ENCODE measurements at places on chromosomes 7 and 10.

- DNase-seq = peak; percentile 55
Measured at GRCh38 chr7:137151041-137151689, 192.4 kb downstream of the PTN start.

DNA sequence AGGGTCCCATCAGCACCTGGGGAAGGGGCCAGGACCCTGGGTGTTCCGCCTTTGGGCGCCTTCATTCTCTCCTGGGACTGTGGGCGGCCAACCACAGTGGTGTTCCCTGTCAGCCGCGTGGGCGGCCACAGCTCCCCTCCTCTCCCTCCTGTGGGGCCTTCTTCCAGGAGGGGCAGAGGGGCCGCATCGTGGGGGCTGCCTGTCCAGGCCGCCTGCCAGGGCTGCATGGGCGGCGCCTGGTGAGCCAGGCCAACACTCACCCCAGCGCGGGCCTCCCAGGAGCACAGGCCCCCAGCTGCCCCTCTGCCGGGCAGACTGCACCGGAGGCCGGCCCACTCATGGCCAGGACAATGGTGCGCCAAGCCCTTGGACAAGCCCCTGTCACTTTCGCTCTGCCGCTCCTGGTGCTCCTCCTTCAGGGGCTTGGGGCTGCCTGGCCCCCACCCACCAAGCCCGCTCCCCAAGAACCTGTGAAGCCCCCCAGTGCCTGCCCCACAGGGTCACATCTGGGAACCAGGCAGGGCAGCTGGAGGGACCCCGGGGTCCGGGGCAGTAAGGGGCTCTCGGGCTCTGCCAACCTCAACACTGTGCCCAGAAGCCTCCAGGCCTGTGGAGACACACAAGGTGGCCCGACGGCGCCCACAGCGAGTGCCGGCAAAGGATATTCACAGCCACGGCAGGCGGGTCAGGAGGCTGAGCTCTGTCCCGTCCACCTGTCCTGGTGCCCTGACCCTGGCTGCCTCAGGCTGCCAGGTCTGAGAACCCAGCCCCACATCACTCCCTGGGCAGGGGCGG, 42.8 kb downstream of the AP5Z1 start:
- no peak for DNase-seq

GRCh38 chr10:23478570-23478969, 39.7 kb downstream of the OTUD1 start:
- DNase-seq = no peak

DNA sequence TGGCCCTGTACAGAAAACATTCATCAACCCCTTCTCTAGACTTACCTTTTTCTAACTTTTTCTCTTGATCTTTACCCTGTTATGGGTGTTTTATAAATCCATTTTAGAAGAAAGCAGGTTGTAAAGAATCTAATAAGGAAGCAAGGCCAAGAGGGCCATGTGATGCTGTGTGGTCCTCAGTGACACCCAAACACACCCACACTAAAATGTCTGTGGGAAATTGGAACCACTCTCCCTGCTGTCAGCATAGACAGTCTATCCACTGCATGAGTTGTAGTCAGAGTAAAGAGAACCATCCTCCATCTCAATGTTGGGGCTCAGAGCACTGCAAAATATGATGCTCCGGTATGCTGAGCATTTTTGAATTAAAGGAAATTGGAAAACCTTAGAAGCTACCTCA, 235.5 kb downstream of the SKIDA1 start:
- DNase-seq = no peak

DNA sequence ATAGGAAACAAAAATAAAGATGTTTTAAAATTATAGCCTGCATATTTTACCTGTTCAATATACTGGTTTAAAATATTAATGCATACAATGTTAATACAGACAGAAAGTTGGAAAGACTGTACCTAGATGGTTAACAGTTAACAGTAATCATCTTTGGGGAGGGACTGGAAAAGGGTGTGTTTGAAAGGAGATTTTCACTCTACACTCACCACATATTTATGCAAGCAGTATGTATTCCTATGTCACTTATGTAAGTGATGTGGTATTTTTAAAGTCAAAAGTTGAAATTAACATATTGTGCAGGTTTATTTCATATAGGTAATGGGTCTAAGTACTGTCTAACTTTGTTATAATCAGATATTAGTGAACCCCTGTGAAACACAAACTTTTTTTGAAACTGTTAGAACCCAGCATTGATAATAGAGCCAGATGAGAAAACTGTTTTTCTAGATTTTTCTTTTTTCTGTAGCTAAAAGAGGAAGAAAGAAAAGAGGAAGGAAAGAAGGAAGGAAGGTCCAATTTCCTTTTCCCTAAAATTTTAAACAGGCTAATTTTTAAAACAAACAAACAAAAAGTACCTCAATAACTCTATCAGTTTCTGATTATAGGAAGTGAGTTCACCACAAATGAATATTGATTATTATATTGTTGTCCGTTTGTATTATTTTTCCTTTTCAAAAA, 9.0 kb upstream of the STARD3NL start:
- no peak for DNase-seq

DNA sequence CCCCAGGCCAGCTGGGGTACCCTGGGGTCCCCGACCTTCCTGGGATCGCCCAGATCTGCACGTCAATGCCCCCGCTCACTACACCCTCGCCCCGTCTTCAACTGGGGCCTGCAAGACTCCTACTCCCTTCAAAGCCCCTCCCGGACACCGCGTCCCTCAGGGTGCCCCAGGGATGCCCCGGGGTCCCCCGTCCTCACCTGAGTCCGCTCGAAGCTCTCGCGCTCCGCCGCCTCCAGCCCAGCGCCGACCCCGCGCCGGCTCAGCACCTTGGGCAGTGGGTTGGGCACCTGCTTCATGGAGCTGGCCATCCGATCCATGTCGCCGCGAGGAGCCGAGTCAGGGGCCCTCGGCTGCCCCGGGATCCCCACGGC, at the start of gene HIP1:
Gene HIP1 (minus strand): TSS at position 338 of the 371 bp plus-strand sequence. CDS start 21 bp downstream, at position 317.
- DNase-seq = no peak

GRCh38 chr10:29865700-29866355, 193.6 kb downstream of the JCAD start:
- no peak for DNase-seq

DNA sequence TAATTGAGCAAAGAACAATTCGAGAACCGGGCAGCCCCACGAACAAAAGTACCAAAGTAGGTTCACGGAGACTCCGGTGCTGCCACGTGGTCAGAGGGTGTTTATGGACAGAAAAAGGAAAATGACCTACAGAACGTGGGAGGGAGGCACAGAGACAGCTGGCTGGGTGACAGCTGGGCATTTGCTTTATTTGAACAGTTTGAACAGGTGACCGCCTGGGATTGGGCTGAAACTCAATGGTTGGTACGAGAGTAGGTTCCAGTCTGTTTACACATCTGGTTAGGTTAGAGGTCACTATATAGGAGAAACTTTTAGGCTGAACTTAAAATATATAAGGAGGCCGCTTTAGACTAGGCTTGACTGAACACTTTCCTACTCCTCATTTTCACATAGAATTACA, 50.6 kb upstream of the CELF2 start:
- DNase-seq = no peak

GRCh38 chr10:73601486-73601921, 10.4 kb upstream of the USP54 start:
- no peak for DNase-seq

GRCh38 chr7:18356191-18356645, 139.3 kb upstream of the HDAC9 start:
- DNase-seq = peak; percentile 71

- DNase-seq = no peak
Measured at GRCh38 chr7:71563276-71563675, 431.3 kb downstream of the GALNT17 start.

- no peak for DNase-seq
Measured at GRCh38 chr7:1665549-1666316, 4.3 kb upstream of the ELFN1 start.

DNA sequence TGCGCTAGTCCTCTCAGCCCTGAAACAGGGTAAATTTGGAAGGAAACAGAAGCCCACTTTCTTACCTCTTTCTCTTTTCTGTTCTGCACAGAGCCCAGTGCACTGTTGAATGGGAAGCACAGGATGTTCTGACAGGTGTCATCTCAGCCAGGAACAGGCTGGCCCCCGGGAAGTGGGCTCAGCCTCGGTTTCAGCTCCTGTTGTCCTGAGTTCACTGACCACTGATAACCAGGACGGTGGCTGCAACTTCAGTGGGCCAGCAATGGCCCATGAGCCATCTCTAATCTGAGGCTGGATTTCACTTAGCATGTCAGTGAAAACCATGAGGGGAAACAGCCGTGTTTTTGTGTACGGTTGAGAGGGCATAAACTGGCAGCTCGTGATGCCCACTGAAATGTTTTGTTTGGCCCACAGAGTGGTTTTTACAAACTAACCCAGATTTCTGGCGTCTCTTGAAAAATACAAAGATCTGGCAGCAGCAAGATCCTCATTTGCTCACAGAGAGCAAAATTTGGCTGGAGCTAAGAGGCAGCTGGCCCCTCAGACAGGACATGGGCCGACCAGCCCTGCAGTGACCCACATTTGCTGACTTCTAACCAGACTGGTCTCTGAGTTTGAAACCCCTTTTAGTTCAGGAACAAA, 455.9 kb downstream of the PAXIP1 start:
- DNase-seq = no peak

- no peak for DNase-seq
Measured at GRCh38 chr10:116611153-116611545, 9.6 kb upstream of the PNLIPRP2 start.

DNA sequence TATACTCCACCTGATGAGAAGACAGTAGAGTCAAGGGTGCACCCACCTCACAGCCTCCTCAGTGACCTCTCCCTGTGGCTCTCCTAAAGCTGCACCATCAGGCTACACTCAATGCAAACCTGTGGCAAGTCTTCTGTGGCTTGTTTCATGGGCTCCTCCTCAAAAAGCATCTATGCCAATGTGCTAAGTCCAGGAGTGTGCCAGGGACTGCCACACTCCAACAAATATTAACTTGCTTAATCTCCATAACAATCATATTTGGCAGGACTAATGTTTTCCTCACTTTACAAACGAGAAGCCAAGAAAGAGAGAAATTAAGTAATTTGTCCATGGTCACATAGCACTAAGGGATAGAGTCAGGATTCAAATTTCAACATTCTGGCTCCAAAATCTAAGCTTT, 11.9 kb downstream of the NRAP start:
- no peak for DNase-seq

Data from astrocyte of the spinal cord (primary cell).